Activated gamma-delta T cell treated with Interleukin-2 at 50 U/mL for 16 hours (primary cell): ENCODE measurements at places on chromosomes 3 and 15.

DNA sequence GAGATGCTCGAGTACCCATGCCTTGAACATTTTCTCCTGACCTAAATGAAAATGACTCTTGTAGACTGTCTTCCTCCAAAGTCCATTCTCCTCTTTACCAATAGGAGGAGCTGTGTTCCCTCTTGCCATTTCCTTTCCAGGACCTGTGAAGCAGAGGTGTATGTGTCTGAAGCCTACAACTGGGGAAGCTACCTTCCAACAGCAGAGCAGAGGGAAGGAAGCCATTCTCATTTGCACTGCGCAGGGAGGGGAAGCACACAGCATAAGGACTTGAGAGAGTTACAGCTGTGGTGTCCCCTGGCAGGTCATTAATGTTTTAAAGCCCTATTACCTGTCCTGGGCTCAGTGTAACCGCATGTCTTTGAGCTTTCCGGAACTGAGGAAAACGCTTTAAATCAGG, 38.7 kb downstream of the HSPBAP1 start:
- DNase-seq = no peak

DNA sequence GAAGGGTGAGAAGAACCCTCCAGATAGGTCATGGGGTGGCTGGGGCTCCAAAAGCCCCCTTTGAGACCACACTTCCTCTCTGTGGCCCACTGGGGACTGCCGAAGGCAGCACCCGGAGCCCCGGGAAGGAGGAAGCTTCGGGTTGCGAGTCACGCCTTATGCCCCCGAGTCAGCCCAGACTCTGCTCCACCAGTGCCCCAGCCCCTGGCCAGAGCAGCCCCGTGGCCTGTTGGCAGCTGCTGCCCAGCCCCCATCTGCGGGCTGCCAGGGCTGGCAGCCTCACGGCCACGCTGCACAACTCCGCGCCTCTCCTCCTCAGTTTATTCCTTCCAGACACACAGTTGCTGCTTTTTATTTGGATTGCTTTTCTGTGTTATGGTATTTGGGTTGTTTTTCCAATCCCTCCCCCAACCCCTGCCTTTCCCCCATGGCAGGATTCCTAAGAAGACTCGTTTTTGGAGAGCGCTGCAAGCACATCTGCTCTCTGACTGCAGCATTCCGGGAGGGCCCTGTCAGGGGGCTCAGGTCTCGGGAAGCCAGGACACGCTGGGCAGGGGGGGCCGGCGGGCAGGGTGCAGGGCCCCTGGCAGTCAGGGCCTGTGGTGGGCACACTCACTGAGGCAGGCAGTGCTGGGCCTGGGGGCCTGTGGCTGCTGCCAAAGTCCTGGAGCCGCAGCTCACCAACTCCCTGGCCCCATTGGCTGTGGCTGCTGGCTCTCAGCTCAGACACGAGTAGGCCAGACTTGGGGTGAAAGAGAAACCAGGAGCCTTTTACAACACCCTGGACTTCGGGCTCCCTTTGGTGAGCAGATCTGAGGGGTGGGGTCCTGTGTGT, 20.2 kb downstream of the MAGEF1 start:
- no peak for DNase-seq

- DNase-seq = no peak
These were observed 66.0 kb downstream of the C3orf20 start for GRCh38 chr3:14740983-14741382.

DNA sequence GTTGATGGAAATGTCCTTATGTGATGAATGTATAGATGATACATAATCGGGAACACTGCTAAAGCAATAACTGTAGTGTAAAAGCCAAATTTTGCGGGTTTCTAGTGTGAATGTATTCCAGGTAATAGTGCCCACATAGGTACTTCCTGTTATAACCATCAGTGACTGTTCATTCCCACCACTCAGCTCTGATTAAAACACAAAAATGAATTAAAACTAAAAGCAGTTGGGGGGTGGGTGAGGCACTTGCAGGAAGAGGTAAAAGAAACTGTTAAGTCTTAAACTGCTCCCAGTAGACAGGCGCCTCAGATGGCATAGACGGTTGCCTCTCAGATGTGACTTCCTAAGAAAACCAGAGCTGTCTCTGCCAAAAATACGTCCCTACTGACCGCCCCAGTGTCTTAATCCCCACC, 893 bp upstream of the MTHFS start:
- no peak for DNase-seq

DNA sequence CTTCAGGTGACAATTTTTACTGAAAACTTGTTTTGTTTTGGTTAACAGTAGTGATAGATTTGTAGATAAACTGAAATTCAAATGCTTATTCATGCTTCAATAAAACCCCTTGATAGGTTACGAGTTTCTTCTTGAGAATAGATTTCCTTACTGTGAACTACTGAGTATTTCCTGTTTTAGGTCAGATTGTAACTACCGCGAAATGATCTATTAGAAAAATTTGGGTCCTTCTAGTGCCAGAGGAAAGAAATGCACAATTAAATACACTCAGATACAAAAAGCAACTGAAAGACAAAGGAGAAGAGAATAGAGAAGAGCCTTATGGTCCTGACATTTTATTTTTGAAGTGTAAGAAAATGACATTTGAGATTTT, 251.7 kb upstream of the TBL1XR1 start:
- no peak for DNase-seq

GRCh38 chr3:108461661-108462111, 48.7 kb downstream of the MYH15 start:
- no peak for DNase-seq

DNA sequence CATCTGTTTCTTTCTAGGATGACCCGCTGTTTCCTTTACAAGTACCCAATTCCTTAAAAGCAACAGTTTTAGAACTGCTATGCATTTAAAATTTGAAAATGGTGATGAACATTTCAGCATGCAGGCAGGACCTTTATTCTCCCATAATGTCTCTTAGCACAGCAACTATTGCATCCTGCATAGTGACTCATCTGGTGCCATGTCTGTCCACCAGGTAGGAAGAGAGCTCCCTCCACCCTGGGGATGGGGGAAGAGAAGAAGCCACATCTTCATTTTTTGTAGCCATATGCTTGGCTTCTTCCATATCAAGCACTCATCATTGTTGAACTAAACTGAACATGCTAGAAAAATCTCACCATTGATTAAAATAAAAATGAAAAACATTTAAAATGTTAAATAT, 9.9 kb downstream of the GPR15 start:
- no peak for DNase-seq

DNA sequence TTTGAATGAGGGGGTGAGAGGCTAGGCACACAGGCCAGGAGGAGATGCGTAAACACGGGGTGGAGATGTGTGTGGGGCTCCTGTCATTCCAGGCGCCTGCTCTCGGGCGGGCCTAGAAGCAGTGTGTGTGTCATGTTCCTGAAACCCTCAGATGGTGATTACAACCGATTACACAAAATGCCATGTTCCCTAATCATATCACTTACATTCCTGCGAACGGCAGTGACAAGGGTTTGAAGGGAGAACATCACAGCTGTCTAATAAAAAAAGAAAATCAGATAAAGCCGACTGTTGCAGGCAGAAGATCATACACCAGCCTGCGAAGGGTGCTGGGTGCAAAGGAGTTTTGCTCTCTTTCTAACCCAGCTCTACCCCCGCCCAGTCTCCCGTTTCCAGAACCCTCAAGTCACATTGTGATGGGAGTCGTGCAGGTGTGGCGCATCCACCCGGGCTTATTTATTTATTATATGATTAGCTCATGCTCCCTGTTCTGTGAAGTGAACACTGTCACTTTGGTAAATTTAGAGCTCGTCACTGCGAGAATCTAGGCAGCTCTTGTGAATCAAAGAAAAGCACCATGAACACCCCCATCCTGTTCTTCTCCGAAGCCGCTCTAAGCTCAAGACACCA, 140.3 kb downstream of the NR2F2 start:
- no peak for DNase-seq

- no peak for DNase-seq
These were observed 60.7 kb downstream of the ADAMTS7 start for GRCh38 chr15:78750566-78750965.

DNA sequence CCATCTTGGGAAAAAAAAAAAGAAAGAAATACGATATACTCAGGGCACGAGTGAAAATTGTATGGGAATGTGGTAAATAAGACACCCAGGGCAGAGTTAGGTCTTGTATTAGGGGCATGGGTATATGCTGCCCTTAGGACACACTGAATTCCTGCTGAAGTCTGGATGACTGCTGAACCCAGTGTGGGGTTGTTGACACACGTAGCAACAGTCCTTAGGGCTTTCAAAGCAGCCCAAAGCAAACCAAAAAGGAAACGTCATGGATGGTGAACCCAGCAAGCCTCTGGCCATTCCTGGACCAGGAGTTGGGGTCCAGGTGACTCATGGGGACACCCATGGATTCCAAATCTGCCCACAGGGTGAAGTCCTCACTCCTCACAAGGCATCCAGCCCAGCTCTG, 27.1 kb upstream of the SEMA3F start:
- no peak for DNase-seq
